ENCODE measurements at places on chromosomes 3 and 15.

DNA sequence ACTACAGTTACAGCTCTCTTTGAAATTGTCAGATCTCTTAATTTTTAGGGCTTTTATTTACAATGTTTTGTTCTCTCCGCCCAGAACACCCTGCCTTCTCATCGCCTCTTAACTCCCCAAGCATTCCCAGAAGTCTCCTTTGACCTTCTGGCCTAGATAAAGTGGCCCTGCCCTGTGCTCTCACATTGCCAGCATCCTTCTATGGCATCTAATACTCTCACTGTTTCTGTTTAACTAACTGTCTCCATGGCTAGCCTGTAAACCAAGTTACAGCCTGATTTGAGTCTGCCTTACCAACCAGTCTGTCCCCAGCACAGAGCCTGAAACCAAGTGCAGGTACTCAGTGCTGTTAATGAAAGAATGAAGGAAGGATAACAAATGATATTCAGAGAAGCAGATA is 19.9 kb downstream of the COL8A1 start:
- no peak for DNase-seq

GRCh38 chr15:25246641-25247406 is 192.0 kb downstream of the UBE3A start:
- DNase-seq, result no peak

DNA sequence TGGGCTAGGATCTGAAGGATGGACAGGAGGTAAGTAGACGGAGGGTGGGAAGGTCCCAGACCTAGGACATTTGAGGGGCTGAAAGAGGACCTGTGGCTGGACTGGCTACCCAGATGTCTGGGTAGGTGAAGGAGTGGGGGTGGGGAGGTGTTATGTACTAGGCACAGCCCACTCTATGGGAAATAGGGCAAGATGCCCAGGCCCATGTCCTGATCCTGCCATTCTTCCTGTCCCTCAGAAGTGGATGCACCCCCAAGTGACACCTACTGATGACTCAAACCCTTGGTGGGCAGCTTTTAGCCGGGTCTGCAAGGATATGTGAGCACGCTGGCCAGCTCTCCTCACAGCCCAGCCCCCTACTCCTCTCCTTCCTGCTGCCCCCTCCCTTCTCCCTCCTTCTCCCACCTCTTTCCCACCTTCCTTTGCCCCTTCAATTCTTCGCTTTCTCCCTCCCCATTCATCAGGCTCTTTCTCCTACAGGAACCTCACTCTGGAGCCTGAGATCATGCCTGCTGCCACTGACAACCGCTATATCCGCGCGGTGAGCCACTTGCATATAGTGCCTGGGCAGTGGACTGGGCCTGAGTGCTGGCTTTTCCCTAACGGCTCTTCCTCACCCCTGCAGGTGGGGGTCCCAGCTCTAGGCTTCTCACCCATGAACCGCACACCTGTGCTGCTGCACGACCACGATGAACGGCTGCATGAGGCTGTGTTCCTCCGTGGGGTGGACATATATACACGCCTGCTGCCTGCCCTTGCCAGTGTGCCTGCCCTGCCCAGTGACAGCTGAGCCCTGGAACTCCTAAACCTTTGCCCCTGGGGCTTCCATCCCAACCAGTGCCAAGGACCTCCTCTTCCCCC is 5.2 kb downstream of the ACY1 start:
- no peak for DNase-seq

- DNase-seq, result no peak
These were observed 1353.1 kb downstream of the ZPLD1 start for GRCh38 chr3:103787879-103788278.

DNA sequence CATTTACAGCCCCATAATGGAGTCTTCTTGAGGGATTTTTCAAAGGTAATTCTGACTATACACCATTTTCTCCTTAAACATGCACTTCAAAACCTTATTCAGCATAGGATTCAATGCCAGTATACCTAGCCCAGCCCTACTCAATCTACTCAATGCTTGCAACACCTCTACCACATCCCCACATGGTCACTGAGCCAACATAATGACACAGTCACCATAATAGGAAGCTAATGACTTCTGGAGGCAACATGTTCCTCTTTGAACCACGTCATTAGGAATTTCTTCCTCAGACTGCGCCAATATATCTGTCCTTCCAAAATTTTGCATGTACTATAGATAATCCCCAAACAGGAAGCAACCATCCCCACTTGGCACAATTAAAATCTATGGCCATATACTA is 153.9 kb upstream of the SETMAR start:
- DNase-seq, result no peak

GRCh38 chr3:39205131-39205530 is 12.7 kb upstream of the XIRP1 start:
- no peak for DNase-seq

DNA sequence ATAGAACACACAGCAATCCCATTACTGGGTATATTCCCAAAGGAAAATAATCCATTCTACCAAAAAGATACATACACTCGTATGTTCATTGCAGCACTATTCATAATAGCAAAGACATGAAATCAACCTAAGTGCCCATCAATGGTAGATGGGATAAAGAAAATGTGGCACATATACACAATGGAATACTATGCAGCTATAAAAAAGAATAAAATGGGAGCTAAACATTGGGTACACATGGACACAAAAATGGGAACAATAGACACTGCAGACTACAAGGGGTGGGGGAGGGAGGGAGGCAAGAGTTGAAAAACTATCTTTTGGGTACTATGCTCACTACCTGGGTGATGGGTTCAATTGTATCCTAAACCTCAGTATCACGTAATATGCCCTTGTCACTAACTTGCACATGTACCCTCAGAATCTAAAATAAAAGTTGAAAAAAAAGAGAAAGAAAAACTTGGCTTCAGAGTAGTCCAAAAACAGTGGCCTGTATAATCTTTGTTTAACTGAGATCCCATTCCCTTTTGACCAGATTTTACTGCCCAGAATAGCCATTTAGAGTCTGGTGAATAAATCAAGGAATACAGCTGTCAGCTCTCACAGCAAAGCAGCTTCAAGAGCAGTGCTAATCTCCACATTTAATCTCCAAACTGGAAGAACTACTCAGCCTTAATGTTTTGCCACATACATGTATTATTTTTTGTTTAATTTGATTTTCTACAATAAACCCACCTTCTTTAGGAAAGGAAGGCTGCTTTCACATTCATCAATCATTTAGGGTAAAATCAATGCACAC is 54.5 kb upstream of the XRN1 start:
- no peak for DNase-seq

GRCh38 chr3:148930752-148931151 is 60.6 kb upstream of the GYG1 start:
- no peak for DNase-seq

Measured in stimulated activated CD4-positive, alpha-beta T cell treated with anti-CD3 and anti-CD28 coated beads, Interleukin-4, amount 100 ng/mL, for 1 hour (primary cell).